D721Med (cell line): ENCODE measurements at places on chromosomes 6 and 20.

DNA sequence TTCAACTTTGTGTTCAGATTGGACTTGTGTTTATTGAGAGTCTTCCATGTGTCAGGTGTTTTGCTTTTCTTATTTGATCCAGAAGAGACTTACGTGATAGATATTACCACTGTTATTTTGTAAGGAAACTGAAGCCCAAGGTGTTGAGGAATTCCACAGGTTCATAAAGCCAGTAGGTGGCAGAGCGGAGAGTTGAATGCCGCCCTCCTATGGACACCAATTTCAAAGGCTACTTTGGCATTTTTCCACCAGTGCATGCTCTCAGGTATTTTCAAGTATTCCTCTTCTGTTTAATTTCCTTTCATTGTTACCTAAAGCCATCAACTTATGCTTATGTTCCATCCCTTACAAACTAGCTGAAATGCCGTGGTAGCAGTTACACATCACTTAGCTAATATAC, 14.0 kb upstream of the COL10A1 start:
- DNase-seq: no peak

DNA sequence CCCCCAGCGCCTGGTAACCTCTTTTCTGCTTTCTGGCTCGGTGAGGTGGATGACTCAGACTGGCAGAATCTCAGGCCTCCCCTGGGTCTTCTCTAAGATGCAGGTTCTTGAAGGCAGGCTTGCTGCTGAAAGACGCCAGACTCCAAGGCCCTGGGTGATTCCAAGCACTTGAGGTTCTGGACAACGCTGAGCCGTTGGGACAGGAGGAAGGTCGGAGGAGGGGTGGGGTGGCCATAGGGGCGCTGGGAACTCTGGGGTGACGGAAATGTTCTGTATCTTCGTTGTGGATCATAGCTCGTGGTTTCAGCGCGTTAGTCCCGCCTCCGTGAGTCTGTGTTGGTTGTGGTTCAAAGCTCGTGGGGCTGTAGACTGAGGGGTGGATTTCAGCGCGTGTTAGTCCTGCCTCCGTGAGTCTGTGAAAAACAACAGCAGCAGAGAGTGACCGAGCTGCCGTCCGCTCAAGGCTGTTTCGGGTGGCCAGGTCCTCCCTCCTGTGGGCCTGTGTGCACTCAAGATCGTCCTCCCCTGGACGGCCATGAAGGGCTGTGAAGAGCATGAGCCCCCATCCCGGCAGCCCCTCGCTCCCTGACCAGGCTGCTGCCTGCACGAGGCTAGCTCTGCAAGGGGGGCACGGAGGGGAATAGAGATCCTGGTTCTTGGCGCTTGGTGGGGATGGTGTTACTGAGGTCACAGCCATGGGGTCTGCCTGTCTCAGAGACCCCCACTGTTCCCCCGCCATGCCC, 7.7 kb downstream of the NTSR1 start:
- no peak for DNase-seq

DNA sequence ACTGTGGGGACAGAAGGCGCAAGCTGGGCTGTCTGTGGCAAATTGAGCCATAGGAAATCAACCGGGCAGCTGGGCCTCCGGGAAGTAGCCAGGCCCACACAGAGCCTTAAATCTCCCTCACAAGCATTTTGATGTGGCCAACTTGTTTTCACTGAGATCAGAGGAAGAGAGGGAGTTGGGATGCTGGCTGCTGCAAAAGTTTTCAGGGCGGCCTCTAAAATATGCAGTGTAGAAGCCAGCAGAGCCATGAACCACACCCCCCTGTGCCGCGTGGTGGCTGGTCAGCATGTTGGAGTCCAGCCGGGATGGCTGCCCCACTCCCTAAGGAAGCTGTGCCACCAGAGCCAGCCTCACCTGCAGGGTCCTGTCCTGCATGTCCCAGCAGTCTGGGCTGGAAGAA, 167.4 kb downstream of the CDC5L start:
- DNase-seq: no peak

- DNase-seq: no peak
Measured at GRCh38 chr20:62439218-62439617, 11.9 kb upstream of the RBBP8NL start.

- DNase-seq: no peak
Measured at GRCh38 chr20:45419188-45420091, 3.5 kb downstream of the PIGT start.

GRCh38 chr6:157145656-157146285, 177.5 kb downstream of the TMEM242 start:
- peak; percentile 85 for DNase-seq

DNA sequence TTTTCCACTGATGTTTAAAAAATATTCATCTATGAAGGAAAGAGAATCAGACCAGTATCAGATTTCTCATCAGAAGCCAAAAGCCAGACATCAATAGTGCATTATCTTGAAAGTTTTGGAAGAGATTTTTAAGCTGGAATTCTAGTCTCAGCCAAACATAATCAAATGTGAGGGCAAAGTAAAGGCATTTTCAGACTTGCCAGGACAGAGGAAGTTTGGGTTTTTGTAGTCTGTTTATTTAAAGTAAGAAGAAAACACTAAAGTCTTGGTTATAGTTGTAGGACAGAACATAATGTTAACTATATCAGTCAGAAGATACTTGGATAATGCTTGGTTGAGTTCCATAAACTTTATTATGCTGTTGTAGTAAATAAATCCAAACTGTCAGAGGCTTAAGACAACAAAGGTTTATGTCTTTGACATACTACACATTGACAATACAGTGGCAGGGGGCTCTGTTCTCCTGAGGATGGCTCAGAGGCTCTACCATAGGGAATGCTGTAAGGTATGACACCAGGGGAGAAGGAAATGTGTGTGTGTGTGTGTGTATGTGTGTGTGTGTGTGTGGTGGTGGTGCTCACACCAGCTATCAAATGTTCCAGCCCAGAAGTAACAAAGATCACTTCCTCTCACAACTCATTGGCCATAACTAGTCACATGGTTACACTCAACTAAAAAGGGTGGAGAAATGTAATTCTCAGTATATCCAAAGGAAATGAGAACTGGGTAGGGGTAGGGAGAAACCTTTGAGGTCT, 26.7 kb upstream of the YWHAB start:
- DNase-seq: no peak

- DNase-seq: no peak
Measured at GRCh38 chr20:52789716-52790115, 182.4 kb upstream of the TSHZ2 start.

DNA sequence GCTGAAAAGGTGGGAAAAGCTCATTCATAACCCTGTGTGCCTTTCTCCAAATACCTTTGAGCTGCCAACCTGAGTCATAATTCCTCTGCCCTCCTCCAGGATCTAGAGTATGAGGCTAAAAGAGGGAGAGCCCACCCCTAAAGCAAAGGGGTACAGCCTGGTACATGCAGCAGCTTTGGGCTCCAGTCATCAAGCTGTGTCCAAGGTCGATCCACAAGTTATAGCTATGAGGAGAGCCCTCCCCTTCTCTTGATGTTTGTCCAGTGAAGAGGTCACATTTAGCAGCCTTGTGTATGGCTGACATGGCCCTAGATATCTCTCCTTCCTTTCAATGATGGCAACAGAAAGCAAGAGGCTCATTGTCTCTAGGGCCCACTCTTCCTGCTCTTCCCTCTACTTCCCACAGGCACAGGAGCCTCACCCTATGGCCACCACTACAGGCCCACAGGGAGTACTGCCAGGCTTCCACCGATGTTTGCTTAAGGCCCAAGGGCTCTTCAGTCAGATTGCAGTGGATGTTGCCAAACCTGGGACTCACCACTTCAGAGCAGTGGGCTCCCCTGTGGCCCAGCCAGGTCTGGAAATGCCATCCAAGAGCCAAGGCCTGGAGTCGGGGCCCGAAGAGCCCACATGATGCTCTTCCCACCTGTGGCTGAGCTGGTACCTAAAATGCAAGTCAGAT, 176.8 kb downstream of the CD83 start:
- no peak for DNase-seq

- DNase-seq: no peak
Measured at GRCh38 chr6:4313044-4313686, 177.8 kb upstream of the ECI2 start.

GRCh38 chr6:169530752-169531123, 171.1 kb downstream of the WDR27 start:
- no peak for DNase-seq
